ENCODE measurements at places on chromosomes 3 and 15.

DNA sequence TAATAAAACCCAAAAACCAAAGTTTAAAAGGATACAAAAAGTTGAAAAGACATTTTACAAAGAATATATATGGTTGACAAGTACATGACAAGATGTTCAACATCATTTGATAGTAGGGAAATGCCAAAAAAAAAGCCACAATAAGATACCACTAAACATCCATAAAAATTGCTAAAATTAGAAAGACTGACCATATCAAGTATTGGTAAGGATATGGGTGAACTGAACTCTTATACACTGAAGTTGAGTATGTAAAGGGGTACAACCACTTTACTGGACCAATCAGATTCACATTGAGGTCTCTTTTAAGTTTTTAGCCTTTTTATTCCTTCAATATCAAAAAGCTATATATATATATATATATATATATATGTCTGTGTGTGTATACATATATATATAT, 190.5 kb upstream of the P2RY1 start:
- no peak for DNase-seq

GRCh38 chr15:57288926-57289580, 87.3 kb upstream of the CGNL1 start:
- no peak for DNase-seq

- DNase-seq: no peak
These were observed 134.0 kb downstream of the TPRA1 start for GRCh38 chr3:127456471-127457093.

- no peak for DNase-seq
These were observed 80.6 kb downstream of the FBXL22 start for GRCh38 chr15:63677778-63678177.

DNA sequence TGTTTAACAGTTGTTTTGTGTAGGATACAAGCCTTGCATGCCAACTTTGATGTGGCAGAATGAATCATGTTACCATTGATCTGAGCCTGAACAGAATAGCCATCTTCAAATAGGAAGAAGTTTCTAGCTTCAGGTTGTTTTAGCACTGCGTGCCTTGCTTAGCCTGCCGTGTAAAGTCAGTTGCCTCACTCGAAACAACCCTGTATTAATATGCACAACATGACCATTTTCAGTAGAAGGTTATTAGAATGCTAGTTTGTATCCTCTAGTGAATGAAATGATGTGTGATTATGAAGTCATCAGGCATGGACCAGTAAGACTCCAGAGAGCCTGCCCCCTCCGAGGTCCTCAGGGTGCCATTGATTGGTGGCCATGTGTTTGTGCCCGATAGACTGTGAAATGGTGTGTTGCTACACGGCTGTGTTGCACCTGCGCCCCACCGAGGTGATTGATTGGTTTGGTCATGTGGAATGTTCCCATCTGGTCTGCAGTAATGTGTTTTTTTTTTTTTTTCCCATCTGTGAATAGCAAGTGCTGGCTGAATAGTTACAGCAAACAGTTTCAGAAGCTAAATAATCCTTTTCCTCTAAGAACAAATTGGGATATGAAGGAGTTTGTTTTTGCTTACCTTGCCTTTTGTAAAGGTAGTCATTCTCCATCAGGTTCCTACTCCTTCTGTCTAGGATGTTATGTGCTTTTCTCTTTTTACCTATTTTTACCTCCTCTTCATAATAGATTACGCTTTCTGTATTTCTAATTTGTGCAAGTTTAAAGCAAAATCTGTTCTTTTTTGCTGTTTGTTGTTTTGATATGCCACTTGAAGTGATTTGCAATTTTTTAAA, 214.9 kb downstream of the TCF12 start:
- DNase-seq: no peak

DNA sequence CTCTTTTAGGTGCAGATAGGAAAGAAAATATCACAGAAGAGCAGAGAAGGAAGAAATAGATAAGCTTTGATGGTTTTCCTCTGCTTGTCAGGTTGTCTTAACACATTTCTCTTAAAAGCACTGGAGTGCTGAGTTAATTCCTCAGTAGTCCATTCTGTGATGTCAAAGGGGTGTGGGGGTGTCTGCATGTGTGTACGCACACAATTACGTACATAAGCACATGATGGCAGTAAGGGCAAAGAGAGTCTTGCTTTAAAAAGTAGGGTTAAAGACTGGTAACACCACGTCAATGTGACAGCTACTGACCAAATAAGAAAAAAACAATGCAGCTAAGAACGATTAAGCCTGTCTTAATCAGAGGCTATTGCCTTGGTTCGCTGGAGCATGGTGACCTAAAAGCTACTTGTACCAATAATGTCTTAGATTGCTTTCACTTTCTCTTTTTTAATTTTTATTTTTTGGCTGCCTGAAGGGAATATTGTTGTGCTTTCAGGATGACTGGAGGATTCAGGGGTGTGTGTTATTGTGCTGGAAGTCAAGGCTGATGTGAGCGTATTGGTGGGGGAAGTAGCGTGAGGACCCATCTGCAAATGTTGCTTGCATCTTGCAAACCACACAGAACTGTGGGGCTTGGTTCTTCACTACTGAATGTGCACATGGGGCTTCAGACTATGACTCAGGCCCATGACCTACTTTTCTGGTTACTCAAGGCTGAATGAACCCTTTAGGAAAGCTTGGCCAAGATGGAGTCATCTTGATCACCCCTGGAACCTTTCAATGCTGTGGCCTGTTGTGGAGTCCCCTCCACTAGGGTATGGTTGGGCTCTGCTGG, 417.8 kb upstream of the TPM1 start:
- no peak for DNase-seq

GRCh38 chr3:183487896-183488295, 59.5 kb upstream of the MCF2L2 start:
- no peak for DNase-seq

- no peak for DNase-seq
These were observed 99.8 kb downstream of the MEGF11 start for GRCh38 chr15:66153549-66154415.

GRCh38 chr3:43394041-43394554, 107.8 kb downstream of the SNRK start:
- no peak for DNase-seq

DNA sequence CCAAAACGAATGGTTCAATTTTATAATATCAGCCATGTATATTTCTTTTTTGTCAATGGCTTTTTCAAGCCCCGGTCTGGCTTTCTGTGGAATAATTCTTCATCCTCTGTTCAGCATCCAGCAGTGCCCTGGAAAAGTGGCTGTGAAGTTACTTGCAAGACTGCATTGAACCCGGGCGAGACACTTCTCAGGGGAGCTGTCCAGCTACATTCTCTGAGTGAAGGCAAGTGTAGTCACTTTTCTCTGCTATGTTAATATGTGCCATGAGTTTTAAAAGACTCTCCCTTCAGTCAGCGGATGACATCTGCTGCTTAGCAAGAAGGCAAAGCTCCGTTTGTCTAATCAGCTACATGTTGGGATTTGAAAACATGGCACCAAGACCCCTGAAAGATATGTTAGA, 81.3 kb upstream of the RGMA start:
- no peak for DNase-seq

GRCh38 chr3:133775835-133776234, 29.6 kb downstream of the TF start:
- DNase-seq: no peak

GRCh38 chr3:40765884-40766283, 241.1 kb downstream of the ZNF621 start:
- DNase-seq: no peak

GRCh38 chr3:14652-15051, 181.9 kb upstream of the CHL1 start:
- no peak for DNase-seq

DNA sequence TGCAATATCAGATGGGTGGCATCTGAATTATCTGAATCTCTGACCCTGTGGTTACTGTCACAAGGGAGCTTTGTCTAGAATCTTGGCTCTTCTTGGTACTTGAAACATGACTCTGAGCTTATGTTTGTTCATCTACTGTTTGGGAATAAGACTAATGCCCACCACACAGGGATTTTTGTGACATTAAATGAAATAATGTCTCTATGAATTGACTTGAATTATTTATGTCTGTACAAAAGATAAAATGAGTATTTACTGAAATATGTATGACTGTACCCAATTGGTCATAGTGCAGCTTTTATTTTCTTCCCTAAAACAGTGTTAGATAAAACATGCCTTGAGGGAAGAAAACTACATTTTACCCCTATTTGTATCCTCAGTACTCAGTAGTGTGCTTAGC, 87.9 kb upstream of the ZPLD1 start:
- no peak for DNase-seq

DNA sequence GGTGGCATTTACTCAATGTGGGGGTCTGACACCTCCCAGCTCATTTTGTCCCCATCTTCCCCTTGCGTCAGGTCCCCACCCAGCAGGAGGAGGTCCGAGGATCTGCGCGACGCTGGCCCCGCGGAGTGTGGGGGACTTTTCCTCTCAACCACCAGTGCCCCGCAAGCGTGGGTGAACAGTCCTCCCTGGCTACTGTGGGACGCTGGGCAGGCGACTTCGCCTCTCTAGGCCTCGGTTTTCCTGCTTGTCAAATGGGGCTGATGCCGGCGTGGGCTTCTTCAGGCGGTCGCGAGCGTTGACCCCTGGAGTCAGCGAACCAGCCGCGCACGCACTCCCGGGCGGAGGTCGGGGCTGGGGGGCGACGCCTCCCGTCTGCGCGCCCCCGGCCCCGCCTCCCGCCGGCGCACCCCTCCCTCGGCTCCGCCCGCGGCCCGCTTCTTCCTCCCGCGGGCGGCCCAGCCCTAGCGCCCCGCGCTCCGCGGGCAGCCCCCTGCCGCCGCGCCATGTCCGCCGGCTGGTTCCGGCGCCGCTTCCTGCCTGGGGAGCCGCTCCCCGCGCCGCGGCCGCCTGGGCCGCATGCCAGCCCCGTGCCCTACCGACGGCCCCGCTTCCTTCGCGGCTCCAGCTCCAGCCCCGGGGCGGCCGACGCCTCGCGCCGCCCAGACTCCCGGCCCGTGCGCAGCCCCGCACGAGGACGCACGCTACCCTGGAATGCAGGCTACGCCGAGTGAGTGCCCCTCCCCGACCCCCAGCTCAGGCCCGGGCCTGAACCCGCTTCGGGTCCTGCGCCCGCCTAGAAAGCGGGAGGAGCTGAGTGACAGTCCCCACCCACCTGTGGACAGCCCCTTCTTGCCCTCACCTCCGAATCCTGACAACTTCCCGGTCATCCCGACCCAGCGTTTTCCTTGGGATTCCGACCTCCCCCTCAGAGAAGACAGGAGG, at the start of gene PPM1M:
Gene PPM1M, plus strand, starts transcription at position 438 of the 942 bp plus-strand sequence. Its CDS starts 66 bp downstream, at position 504.
- DNase-seq: peak; percentile 75

GRCh38 chr3:14885307-14885706, 62.1 kb upstream of the NR2C2 start:
- peak; percentile 23 for DNase-seq

GRCh38 chr3:54488297-54488696, 365.9 kb downstream of the CACNA2D3 start:
- no peak for DNase-seq

GRCh38 chr3:167843481-167843880, 108.0 kb downstream of the SERPINI1 start:
- no peak for DNase-seq

DNA sequence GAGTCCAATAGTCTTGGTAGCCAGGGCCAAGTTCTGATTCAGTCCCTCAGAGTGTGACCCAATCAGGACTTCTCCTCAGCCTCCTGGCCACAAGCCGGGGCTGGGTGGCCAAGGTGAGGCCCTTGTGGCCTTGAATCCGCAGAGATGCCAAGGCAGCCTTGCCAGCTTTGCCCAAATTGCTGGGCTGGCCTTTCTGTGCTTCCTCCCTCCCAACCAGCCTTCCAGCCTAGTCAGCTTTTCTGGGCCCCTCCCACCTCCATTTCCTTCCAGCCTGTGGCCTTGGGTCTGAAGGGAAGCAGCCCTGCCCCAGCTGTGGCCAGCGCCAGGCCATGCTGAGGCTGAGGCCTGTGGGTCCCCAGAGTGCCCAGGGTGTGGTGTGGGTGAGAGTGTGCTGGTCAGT, 34.3 kb upstream of the ANKDD1A start:
- peak; percentile 18 for DNase-seq

- no peak for DNase-seq
These were observed 14.3 kb downstream of the CEP152 start for GRCh38 chr15:48796521-48796920.

- DNase-seq: no peak
These were observed 255.3 kb upstream of the UBE2E2 start for GRCh38 chr3:22947851-22948250.

- no peak for DNase-seq
These were observed 39.3 kb downstream of the EDEM1 start for GRCh38 chr3:5226783-5227182.

DNA sequence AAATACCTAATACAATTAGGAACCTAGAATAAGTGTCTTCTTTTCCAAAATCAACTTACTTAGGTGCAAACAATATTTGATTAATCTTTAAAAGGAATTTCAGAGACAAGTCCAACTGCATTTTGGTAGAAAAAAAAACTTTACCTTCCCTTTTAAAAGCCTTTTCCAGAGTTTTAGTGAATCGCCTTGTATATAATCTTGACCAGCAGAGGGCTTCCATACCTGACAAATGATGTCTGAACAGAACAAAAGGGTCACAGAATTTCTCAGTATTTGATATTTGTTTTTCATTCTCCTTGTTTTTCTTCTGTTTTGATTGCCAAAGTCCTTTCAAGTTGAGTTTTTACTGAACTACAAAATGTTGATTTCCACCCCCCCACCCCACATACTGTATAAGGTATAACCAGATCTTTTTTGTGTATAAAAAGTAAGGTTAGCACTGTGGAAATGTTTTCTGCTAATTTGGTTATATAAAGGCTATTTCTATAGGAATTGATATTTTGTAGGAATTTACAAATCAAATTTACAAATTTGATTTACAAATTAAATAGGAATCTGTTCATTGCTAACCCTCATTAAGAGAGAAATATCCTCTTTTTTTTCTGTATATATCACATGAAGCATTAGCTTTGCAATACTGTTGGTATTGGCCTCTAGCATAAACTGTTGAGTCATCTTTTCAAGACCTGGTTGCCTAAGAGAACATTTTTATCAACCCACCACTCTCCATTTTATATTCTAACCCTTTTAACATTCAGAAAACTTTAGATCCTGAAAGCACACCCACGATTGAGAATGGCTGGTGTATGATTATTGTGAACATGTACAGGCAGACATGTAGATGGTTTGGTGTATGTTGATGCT, 464.1 kb upstream of the RARB start:
- DNase-seq: no peak

- DNase-seq: no peak
These were observed 12.9 kb downstream of the DLG1 start for GRCh38 chr3:197285557-197285956.

- no peak for DNase-seq
These were observed 151.6 kb downstream of the PGPEP1L start for GRCh38 chr15:98855815-98856531.

DNA sequence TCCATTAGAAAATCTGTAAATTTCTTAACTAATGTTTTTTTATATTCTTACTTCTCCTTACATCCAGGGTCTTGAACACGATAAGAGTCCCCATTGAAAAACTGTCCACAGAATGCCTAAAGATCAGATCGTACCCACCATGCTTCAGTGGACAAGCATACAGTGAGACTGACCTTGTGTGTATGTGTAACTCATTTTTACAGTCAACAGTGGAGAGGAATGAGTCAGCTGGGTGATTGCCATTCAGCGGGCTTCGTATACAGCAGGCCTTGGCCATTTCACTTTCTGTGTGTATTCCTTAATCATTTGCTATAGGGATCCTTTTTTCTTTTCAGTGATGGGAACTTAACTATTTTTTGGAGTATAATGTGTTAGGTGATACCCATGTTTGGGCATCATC, 10.6 kb downstream of the PARP14 start:
- DNase-seq: no peak

All from CD4-positive, alpha-beta T cell treated with Interleukin-17A for 1 hour (primary cell).